ENCODE measurements at places on chromosomes 13 and 19. TPM values are rescaled to one million over a fixed set of nuclear protein-coding genes. Genes with fewer than 3 reads are reported as not detected.

DNA sequence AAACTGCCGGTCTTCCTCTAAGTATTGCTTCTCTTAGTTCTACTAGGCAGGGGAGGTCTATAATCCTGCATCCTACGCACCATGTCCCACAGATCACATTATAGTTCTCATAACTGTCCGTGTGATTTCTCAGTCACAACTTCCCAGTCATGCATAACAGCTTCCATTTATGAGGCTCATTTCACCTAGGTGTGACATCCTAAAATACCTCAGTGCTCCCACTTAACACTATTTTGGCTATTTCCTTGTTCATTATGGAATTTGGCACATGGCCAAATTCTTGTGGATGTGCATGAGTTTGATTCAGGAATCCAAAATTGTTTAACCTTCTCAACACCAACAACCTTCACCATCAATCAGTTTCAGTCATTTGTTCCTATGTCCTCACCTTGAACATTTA, 989.9 kb downstream of the OLFM4 start:
- H3K27me3 ChIP-seq = no peaks in the 10 kb centered on the region
- no peak for DNase-seq
- H3K36me3 ChIP-seq = no peaks in the 10 kb centered on the region
- H3K4me3 ChIP-seq = no peak overlapping the region

GRCh38 chr19:46471116-46471733, at the start of gene PNMA8A:
Gene PNMA8A, minus strand, starts transcription at chr19:46471563. Its CDS starts 528 bp downstream, at chr19:46471035.
- DNase-seq = no peak
- H3K27me3 ChIP-seq = peaks cover 46% of the 10 kb centered on the region

DNA sequence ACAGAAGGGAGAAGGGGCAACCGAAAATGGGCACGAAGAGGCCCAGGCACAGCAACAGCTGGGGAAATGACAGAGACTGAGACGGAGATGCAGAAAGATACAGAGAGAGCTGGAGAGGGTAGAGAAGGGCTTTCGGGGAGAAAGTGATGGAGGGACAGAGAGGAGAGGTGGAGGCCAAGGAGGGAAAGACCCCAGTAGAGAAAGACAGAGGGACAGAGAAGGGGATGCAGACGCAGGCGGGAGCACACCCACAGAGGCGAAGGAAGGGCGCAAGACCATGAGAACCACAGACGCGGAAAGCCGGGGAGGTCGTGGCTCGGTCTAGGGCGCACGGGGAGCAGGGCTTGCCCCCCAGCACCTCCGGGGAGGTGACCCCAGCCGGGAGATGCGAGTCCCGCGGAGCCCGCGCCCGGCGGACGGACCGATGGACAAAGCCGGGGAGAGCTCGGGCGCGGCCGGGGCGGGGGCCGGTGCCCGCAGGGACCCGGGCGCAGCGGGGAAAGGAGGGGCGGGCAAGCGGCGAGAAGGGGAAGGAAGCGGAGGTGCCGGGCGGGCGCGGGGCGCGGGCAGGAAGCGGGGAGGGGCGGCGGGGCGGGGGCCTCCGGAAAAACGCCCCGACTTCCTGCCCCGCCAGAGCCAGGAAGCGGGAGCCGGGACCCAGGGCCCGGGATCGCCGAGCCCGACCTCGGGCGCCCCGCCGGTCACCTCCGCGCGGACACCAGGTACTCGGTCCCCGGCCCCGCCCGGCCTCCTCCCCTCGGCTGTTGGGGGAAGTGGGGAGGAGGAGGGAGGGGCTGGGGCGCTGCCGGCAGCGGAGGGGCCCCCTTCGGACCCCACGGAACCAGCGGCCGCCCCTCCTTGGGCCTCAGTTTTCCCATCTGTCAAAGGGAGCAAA, at the start of gene ARHGEF1:
Gene ARHGEF1, plus strand, starts transcription at position 617 of the 895 bp plus-strand sequence. CDS start 4,899 bp downstream, outside the sequence.
- H3K27ac ChIP-seq = peak within 1 kb of the TSS; percentile 95
- H3K36me3 ChIP-seq = peaks cover 46% of the 10 kb centered on the region
- H3K4me3 ChIP-seq = peak within 1 kb of the TSS; percentile 95
- peaks cover 50% of the 10 kb centered on the region for H3K4me1 ChIP-seq
- DNase-seq = peak; percentile 68
- no peaks in the 10 kb centered on the region for H3K27me3 ChIP-seq

- H3K27me3 ChIP-seq = no peaks in the 10 kb centered on the region
- no peak overlapping the region for H3K27ac ChIP-seq
- DNase-seq = no peak
- H3K4me3 ChIP-seq = no peak overlapping the region
Measured at GRCh38 chr13:111954661-111955411, 112.1 kb upstream of the SOX1 start.

GRCh38 chr13:51231456-51231855, 9.3 kb downstream of the FAM124A start:
- H3K27me3 ChIP-seq = peaks cover 44% of the 10 kb centered on the region
- H3K4me1 ChIP-seq = peaks cover 2% of the 10 kb centered on the region
- H3K27ac ChIP-seq = no peak overlapping the region
- no peak overlapping the region for H3K4me3 ChIP-seq
- no peaks in the 10 kb centered on the region for H3K36me3 ChIP-seq

DNA sequence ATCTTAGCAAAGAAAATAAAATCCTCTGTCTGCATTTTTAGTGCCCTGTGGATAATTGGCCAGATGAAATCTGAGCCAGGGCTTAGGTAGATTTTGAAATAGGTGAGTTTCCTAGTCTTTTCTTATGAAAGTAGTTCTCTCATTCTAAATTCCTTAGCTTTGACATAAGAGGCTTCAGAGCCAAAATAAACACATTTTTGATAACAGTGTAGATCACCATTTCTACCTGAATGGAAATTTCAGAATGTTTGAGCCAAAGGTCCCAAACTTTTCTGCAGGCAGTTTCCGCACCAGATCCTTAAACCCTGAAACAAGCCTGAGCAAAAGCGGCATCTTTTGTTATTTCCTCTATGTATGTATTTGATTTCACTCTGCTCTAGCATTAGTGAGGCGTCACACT, 551.2 kb downstream of the EFNB2 start:
- no peaks in the 10 kb centered on the region for H3K27me3 ChIP-seq
- H3K36me3 ChIP-seq = no peaks in the 10 kb centered on the region
- no peak overlapping the region for H3K4me3 ChIP-seq
- H3K27ac ChIP-seq = no peak overlapping the region
- DNase-seq = no peak
- no peaks in the 10 kb centered on the region for H3K4me1 ChIP-seq

DNA sequence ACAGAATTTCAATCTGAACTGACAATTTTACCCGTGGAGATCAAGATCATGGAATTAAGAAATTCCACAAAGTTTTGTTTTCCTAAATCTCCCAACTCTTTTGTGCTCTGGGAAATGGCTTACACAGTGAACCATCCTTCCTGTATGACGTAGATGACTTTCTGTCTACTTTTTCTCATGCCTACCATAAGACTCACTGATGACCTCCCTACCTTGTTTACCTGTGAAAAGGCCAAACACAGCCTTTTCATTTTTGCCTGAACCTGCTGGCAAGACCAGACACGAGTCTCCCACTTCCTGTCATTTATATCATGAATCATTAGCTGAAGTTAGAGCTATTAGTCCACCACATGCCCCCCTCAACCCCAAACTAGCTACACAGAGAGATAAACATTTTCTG, 4.6 kb upstream of the KBTBD6 start:
- peaks cover 21% of the 10 kb centered on the region for H3K4me1 ChIP-seq
- H3K27ac ChIP-seq = no peak overlapping the region

GRCh38 chr19:35225951-35226350, 2.6 kb downstream of the FAM187B start:
- DNase-seq = no peak
- no peak overlapping the region for H3K4me3 ChIP-seq
- no peaks in the 10 kb centered on the region for H3K27me3 ChIP-seq
- H3K27ac ChIP-seq = peak overlapping the region; percentile 69
- H3K36me3 ChIP-seq = no peaks in the 10 kb centered on the region

GRCh38 chr19:55088543-55089341, 13.1 kb downstream of the EPS8L1 start:
- H3K27me3 ChIP-seq = peaks cover 34% of the 10 kb centered on the region
- DNase-seq = peak; percentile 77
- H3K4me1 ChIP-seq = peaks cover 24% of the 10 kb centered on the region
- H3K27ac ChIP-seq = peak overlapping the region; percentile 71

- no peak overlapping the region for H3K27ac ChIP-seq
- H3K27me3 ChIP-seq = peaks cover 23% of the 10 kb centered on the region
- DNase-seq = no peak
Measured at GRCh38 chr19:55141696-55142095, 7.3 kb downstream of the TNNT1 start.

DMWD gene
- total RNA-seq = 37.8 TPM

FFAR2 gene
- not detected for total RNA-seq

RFPL4A gene
- total RNA-seq = not detected
